ENCODE measurements at places on chromosomes 4 and X.

- DNase-seq = no peak
These were observed 118.7 kb downstream of the FRYL start for GRCh38 chr4:48661391-48661790.

DNA sequence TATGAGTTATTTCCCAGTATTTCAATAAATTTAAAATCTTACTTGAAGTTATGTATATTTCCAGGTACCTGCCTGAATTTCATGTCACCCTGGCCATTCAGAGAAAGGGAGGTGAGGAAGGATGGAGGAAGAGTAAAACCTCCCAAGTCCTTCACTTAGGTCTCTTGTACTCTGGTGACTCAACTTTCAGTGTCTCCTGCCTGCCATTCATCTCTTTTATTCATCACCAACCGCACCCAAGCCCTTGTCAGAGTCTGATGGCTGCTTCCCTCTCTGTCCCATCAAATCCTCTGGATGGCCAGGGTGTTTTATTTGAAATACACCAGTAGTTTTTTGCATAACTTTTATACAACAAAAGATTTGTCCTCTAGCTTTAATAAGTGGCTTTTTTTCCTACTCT, 17.8 kb downstream of the TMPRSS11E start:
- no peak for DNase-seq

DNA sequence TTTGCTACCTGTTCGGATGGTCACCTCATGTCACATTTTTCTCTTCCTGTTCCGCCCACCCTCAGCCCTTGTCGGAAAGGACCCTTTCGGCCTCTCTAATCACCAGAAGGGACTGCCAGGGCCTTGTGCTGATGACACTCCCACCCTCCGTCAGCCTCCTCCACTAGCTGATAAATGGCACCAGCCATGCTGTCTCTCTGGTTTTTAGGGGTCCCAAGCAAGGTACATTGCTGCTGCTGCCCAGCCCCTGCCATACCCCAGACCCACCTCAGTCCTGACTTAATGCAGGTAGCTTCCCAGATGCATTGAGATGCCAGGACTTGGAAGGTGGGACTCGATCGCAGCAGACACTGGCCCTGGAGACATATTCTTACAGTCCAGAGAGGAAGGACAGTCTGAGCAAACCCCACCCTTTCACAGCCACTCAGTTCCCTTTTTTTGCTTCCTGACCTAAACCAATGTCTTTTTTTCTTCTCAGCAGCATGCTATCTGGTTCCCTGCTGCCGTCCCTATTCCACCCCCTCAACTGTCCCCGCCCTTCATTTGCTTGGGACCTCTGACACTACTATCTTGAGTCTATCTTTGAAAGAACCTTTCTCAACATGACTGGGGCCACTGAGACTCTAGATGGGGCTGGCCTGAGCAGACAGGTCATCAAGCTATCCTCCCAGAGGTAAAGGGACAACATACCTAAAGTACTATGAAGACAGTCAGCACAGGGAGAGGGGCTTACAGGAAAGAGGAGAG, at the start of gene BTK:
Gene BTK, minus strand, starts transcription at position 397 of the 747 bp plus-strand sequence. CDS start 10,907 bp downstream, outside the sequence.
- DNase-seq = no peak

- DNase-seq = no peak
These were observed 285.6 kb downstream of the ARHGAP24 start for GRCh38 chr4:85760511-85760910.

GRCh38 chr4:3524349-3524748, 7.9 kb downstream of the LRPAP1 start:
- DNase-seq = peak; percentile 54

GRCh38 chr4:7766086-7766485, 173.6 kb downstream of the AFAP1 start:
- DNase-seq = no peak
